ENCODE measurements at places on chromosomes 5 and 9. TPM values are rescaled to one million over a fixed set of nuclear protein-coding genes. Genes with fewer than 3 reads are reported as not detected.

KIF3A gene
- 97.6 TPM for total RNA-seq

NUTM2G gene
- total RNA-seq = not detected

KLF9 gene
- total RNA-seq = 25.3 TPM

GFI1B gene
- 1.1 TPM for total RNA-seq

ZNF354B gene
- total RNA-seq = 20.7 TPM

PRDM9 gene
- not detected for total RNA-seq

DNA sequence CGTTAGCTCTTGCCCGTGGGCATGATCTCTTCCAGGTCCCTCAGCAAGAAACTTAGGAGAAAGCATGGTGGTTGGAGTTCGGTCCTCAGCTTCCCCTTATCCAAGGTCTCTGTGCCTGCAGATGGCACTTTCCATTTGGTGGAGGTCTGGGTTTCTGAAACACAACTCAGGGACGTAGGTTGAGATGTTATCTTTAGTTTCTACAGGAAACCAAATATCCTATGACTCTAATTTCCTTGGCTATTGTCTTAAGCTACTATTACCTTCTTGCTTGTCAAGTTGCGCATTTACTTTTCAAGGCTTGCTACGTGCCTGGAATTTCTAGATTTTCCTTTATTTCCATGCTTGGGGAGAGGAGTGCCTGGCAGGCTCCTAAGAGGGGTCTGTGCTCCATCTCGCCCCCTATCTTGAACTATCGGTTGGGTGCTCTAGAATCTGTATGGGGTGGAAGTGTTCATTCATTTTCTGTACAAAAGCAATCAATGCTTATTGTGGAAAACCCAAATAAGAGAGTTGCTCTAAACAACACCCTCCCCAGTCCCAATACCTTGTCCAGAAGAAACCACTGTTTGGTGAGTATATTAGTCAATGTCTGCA is 32.9 kb upstream of the KCNIP1 start:
- H3K4me1 ChIP-seq = peaks cover 6% of the 10 kb centered on the region
- H3K36me3 ChIP-seq = no peaks in the 10 kb centered on the region
- no peak overlapping the region for H3K4me3 ChIP-seq
- no peak for DNase-seq
- no peak overlapping the region for H3K27ac ChIP-seq

- peak; percentile 76 for DNase-seq
- peaks cover 29% of the 10 kb centered on the region for H3K4me1 ChIP-seq
- peaks cover 2% of the 10 kb centered on the region for H3K36me3 ChIP-seq
- H3K27ac ChIP-seq = peak overlapping the region; percentile 99
- H3K4me3 ChIP-seq = peak overlapping the region; percentile 85
Observed at GRCh38 chr5:132293066-132293991, 865 bp upstream of the SLC22A4 start.

- H3K27me3 ChIP-seq = no peaks in the 10 kb centered on the region
- H3K27ac ChIP-seq = no peak overlapping the region
- H3K4me1 ChIP-seq = no peaks in the 10 kb centered on the region
- H3K4me3 ChIP-seq = no peak overlapping the region
Observed at GRCh38 chr5:99248066-99248465, 319.3 kb upstream of the CHD1 start.

GRCh38 chr9:137679249-137679648 is 60.4 kb downstream of the EHMT1 start:
- H3K4me3 ChIP-seq = no peak overlapping the region
- no peaks in the 10 kb centered on the region for H3K27me3 ChIP-seq
- H3K27ac ChIP-seq = no peak overlapping the region
- H3K4me1 ChIP-seq = peaks cover 20% of the 10 kb centered on the region

- no peak overlapping the region for H3K4me3 ChIP-seq
- no peaks in the 10 kb centered on the region for H3K36me3 ChIP-seq
- DNase-seq = no peak
Observed at GRCh38 chr9:74407166-74407565, 90.0 kb upstream of the RORB start.

GRCh38 chr9:33799928-33800704 is 4.8 kb downstream of the PRSS3 start:
- no peaks in the 10 kb centered on the region for H3K36me3 ChIP-seq
- H3K4me1 ChIP-seq = no peaks in the 10 kb centered on the region
- DNase-seq = no peak
- H3K27me3 ChIP-seq = no peaks in the 10 kb centered on the region
- H3K27ac ChIP-seq = no peak overlapping the region
- no peak overlapping the region for H3K4me3 ChIP-seq

GRCh38 chr9:130779153-130779855 is 55.8 kb upstream of the ABL1 start:
- no peaks in the 10 kb centered on the region for H3K36me3 ChIP-seq
- DNase-seq = no peak
- H3K27ac ChIP-seq = no peak overlapping the region
- peaks cover 4% of the 10 kb centered on the region for H3K4me1 ChIP-seq
- no peaks in the 10 kb centered on the region for H3K27me3 ChIP-seq
- no peak overlapping the region for H3K4me3 ChIP-seq

DNA sequence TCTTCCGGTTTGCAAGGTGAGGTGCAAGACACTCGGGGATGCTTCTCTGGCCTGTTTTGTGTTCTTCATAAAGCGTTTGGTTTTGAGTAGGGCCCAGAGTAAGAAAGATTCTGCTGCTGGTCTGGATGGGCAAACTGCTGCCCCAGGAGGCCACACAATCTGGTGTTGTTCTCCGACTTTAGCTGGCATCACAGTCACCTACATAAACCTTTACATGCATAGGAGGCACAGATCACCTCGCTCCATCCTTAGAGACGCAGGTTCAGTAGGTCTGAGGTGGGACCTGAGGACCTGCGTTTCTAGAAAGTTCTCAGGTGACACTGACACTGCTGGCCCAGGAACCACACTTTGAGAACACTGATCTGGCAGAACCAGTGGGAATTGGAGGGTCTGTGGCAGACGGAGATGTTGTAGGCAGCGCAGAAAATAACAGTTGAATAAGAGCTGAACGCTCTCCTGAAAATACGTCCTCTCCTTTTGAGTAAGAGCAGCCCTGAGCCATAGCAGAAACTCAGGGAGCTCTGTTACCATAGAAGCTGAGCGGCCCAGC is 3.9 kb upstream of the SLC6A3 start:
- no peak overlapping the region for H3K27ac ChIP-seq
- no peak overlapping the region for H3K4me3 ChIP-seq
- DNase-seq = no peak
- peaks cover 43% of the 10 kb centered on the region for H3K27me3 ChIP-seq
- H3K4me1 ChIP-seq = peaks cover 12% of the 10 kb centered on the region

GRCh38 chr9:138075961-138076649 is 198.5 kb downstream of the CACNA1B start:
- DNase-seq = no peak
- no peak overlapping the region for H3K27ac ChIP-seq
- no peaks in the 10 kb centered on the region for H3K27me3 ChIP-seq
- no peaks in the 10 kb centered on the region for H3K4me1 ChIP-seq

DNA sequence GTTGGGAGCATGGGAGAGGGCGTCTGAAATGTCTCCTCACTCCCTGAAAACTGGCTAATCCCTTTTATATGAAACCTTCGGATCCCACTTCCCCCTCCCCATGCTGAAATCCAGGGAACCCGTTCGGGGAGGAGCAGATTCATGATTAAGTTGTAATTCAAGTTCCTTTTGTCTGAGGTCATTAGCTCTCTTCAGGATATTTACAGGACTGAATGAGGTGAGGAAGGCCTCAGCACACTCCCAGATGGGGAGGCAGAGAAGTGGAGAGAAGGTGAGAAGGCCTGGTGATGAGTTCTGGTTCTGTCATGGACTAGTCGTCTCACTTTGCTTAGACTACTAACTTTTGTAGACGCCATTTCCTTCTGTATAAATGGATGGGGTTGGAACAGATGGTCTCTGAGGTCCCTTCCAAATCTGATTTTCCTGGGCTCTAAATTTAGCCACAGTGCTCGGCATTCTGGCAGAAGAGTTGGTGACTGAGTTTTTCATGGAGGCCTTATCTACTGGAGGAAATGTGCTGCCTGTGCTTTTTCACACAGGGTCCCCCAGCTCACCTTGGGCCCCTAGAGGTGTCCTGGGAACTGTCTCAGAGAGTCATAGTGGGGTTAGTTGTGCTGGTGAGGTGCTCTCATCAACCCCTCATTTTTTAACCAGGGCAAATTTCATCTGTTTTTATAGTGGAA is 62.3 kb downstream of the PRDM6 start:
- H3K4me3 ChIP-seq = no peak overlapping the region
- H3K36me3 ChIP-seq = no peaks in the 10 kb centered on the region
- no peaks in the 10 kb centered on the region for H3K27me3 ChIP-seq
- DNase-seq = no peak

GRCh38 chr9:127140181-127140580 is 17.7 kb upstream of the ANGPTL2 start:
- H3K27ac ChIP-seq = no peak overlapping the region
- H3K36me3 ChIP-seq = no peaks in the 10 kb centered on the region
- peaks cover 26% of the 10 kb centered on the region for H3K4me1 ChIP-seq
